Stimulated activated CD8-positive, alpha-beta memory T cell treated with anti-CD3 and anti-CD28 coated beads, Interleukin-7, amount 100 ng/mL, for 24 hours (primary cell): ENCODE measurements at places on chromosomes 5 and 9.

GRCh38 chr5:112752335-112752734, 14.7 kb downstream of the APC start:
- DNase-seq: no peak

GRCh38 chr9:103804077-103804735, 289.9 kb upstream of the SMC2 start:
- no peak for DNase-seq

DNA sequence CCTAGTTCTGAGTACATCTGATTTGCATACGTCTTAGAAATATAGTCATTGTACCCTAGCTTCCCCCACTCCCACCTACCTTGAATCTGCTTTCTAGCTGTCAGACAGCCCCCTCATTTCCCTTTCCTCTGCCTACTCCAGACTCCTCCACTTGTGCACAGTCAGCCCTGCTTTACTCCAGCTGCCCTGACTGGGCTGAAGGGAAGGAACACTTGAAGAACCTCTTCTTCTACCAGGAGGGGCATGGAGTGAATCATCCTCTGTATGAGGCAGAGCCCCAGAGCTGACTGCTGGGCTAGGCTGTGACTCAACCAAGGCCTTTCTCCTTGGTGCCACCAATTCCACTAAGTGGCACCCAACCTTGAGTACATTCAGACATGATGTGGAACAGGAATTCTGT, 18.1 kb upstream of the ZFR start:
- peak; percentile 2 for DNase-seq

DNA sequence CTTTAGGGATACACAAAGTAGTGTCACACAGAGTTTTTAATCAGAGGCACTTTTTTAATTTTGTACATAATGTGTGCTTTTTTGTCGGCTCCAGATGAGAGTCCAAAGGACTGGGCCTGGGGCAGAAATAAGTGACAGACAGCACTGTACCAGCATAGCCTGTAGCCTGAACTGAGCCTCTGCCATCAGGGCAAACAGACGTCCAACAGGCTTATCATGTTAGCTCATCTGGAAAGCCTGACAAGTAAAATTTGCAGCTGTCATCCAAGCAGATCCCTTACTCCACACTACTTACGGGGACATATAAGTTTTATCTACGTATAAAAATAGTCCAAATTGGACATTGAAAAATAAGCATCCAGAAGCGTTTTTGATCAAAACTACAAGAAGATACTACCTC, 233.1 kb upstream of the GAS1 start:
- no peak for DNase-seq

GRCh38 chr9:100286257-100286656, 66.5 kb downstream of the TEX10 start:
- DNase-seq: no peak

DNA sequence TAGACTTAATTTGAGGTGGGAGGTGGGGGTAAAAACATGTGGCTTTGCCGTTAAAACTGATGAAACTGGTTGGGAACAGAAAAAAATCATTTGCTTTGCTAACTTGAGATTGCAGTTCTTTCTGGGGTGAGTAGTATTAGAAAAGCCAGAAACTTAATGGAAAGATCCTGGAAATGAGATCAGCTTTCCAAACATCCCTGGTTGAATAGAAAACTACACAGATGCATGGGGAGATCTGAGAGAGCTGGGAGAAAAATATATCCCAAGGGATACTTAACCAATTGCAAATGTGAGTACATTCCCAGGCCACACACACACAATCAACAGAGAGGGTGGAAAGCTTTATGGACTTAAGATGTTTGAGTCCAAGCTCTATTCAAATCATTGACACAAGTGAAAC, 222.3 kb downstream of the YTHDC2 start:
- DNase-seq: no peak

DNA sequence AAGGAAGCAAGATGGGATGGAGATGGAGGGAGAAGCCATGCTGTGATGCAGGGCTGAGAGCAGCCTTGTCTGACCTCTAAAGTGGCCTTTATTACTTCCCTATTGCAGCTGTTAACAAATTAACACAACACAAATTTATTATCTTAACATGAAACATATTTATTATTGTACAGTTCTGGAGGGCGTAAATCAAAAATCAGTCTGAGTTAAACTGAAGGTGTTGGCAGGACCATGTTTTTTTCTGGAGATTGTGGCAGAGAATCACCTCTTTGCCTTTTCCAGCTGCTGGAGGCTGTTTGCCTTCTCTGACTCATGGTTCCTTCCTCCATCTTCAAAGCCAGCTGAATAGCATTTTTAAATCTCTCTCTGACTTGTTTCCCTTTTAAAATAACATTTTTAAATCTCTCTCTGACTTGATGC, 7.2 kb upstream of the MCC start:
- DNase-seq: no peak

GRCh38 chr5:154923441-154924430, 14.3 kb downstream of the GEMIN5 start:
- DNase-seq: no peak

GRCh38 chr5:949275-949543, 56.5 kb downstream of the TRIP13 start:
- no peak for DNase-seq

DNA sequence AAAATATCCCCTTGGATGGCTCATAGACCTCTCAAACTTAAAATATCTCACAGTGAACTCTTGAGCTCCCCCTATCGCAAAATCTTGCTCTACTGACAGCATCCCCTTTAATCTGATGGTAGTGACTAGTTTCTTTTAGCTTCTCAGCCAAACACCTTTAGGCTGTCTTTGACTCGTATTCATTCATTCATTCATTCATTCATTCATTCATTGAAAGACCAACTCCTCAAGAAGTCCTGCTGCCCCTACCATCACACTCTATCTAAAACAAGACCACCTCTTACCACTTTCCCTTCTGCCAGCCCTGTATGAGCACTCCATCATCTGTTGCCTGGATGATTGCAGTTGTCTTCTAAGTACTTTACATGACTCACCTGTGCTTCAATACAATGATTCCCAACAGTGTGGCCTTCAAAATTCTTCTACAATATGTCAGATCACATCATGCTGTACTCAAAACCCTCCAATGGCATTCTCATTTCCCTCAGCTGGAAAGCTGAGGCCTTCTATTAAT, 46.8 kb downstream of the ITGA2 start:
- no peak for DNase-seq

DNA sequence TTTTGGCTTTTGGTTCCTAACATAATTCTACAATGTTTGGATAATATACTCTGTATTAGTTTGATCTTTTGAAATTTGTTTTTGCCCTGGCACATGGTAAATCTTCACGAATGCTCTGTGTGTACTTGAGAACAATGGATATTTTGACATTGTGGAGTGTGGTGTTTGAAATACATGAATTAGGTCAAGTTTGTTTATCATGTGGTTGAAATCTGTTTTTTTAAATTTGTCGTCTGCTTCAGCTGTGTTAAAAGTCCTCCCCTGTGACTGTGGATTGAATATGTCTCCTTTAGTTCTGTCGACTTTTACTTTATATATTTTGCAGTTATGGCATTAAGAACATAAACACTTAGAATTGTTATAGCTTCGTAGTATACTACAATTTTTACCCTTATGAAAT, 60.3 kb downstream of the DUSP1 start:
- DNase-seq: no peak

DNA sequence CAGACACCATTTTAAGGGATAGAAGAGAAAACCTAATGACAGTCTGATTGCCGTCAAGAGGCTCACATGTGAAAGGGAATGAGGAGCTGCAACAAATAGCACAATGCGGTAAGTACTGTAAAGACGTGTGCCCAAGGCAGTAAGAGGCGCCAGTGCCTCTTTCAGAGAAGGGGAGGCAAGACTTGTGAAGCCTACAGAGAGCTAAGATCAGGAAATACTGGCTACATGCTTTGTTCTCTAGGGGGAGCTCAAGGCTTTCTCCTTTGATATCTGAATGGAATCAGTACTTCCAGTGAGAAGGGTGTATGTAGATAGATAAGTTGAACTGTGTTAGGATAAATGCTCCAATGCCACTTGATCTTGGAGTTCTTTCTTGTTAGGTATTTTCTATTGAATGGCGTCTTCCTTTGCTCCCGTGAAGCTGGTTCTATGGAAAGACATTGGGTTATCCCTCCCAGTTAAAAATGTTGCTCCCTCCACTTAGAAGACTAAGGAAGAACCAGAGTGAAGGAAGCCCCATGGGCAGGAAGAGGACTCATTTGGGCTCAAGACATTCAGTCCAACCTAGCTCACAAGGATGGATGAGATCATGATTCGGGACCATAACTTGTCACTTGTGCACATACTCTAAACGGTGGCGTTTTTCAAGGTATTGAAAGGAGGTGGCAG, 23.5 kb upstream of the ALDOB start:
- DNase-seq: no peak

GRCh38 chr9:78023003-78023741, 8.4 kb downstream of the GNAQ start:
- DNase-seq: no peak

GRCh38 chr9:1057910-1058309, 7.8 kb downstream of the DMRT2 start:
- no peak for DNase-seq

DNA sequence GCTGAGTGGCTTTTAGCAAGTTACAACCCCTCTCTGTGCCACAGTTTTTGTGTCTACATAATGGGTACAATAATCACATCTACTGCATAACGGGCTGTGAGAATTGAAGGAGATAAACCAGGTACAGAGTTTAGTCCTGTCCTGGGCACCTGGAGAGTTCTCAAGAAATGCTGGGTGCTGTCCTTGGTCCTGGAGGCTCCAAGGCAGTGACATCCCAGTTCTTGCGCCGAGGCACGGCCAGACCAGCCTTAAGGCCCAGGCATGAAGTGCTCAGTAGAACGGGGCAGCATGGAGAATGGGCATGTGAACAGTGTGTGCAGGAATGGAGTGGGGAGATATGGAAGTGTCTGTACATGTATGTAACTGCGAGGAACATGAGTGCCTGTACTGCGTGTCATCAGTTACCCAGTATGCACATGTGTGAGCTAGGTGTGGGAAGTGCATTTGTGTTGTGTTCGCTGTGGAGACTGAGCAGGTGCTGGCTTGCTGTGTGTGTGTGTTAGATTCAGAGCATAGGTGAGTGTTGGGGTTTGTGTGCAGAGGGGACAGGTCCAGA, 6.3 kb upstream of the UNC5A start:
- DNase-seq: no peak

DNA sequence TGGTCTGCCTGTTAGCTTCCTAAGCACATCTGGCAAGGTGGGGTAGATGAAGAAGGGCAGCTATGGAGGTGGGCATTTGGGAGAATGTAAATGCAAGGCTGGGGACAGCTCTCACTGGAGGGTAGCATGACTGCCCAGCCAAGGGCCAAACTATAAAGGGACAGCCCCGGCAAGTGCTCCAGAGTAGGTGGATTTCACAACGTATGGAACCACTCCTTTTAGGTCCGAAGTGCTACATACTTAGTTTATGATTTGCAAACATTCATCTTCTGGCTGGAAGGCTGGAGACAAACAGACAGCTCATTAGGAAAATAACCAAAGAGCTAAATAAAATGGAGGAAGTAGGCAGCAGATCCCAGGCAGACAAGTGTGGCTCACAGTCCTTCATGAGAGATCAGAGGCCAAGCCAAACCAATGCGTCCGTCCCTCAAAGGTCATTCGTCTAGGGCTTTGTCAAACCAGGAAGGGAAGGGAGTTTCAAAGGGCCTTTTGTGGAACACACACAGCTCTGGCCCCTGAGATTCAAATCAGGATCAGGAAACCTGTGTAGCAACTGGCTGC, 42.5 kb upstream of the GLRX start:
- DNase-seq: no peak

DNA sequence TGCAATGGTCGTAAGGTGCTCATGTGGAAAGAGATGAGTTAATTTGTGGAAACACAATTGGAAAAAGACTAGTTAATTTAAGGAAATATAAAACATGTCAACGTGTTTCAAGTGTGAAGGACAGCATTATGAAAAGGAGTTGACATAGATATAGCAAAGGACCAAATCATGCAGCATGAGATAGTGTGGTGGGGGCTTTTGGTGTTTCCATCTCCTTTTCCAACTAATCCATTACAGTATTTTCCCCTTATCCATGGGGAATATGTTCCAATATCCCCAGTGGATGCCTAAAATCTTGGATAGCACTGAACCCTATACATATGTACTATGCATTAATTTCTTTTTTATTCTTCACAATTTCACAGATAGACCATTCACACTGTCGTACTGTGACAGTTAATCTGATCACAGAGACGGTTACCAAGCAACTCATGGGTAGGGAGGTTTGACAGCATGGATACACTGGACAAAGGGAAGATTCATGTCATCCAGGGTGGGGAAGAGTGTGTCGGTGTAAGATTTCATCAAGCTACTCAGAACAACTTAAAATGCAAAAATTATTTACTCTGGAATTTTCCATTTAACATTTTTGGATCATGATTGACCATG, 238.6 kb downstream of the CDH12 start:
- no peak for DNase-seq

DNA sequence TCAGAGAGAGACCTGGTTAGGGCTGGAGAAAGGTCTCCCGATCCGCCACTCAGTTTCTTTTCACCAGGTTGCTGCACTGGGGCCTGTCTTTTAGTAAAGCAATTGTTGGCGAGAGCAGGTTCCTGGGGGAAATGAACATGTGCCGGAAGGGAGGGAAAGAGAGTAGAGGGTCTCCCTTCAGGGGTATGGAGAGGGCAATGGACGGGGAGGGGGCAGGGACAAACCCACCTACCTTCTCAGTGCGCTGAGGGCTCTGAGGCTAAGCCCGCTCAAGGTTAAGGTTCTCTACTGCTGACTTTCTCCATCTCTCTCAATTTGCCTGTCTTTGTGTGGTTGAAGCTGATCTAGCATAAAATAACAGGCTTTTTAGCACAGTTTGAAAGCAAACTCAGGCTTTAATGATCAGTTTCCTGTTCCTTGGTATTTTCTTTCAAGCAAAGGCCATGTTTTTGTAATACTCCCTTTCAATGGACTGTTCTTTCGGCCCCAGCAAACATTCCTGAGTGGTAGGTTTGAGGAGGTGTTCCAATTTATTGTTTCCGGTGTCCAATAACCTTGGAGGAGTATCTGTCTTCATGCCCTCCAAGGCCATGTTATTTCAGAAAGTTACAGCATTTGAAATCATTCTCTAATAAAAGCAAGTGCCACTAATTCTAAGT, 25.5 kb upstream of the TRAF1 start:
- no peak for DNase-seq

- no peak for DNase-seq
Observed at GRCh38 chr9:38641985-38642864, 21.8 kb upstream of the ANKRD18A start.

DNA sequence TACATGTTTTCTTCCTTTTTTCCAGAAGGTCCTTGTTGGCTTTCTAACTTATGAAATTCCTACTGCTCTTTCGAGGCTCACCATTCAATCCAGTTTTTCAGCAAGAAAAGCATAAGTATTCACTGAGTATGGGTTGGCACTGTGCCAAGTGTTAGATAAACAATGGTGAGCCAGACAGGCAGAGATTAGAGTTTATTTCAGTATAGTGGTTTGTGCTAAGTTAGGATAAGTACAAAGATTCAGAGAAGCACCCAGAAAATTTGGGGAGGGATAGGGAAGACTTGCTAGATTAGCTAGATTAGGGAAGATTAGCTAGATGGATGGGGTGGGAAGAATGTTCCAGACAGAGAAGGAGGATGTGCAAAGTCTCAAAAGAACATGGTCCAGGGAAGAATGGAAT, 122.9 kb downstream of the OXCT1 start:
- DNase-seq: no peak

- no peak for DNase-seq
Observed at GRCh38 chr5:172412724-172413286, 41.5 kb downstream of the SH3PXD2B start.
